CD8-positive, alpha-beta memory T cell (primary cell): ENCODE measurements at places on chromosomes 1 and 21.

DNA sequence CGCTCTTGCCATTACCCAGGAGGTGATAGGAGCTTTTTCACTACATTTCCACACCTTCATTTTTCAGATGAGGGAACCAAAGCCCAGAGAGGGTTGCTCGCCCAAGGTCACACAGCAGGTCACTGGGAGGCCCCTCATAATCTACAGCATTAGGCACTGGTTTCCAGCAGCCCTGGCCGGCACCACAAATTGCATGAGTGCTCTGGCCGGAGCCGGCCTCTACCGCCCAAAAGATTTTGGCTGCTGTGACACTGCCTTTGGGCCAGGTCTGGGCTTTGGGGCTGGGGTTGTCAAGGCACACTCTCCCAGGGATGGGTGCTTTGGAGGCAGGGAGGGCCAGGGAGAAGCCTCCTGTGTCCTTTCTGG, 15.4 kb downstream of the DHRS3 start:
- DNase-seq = no peak

DNA sequence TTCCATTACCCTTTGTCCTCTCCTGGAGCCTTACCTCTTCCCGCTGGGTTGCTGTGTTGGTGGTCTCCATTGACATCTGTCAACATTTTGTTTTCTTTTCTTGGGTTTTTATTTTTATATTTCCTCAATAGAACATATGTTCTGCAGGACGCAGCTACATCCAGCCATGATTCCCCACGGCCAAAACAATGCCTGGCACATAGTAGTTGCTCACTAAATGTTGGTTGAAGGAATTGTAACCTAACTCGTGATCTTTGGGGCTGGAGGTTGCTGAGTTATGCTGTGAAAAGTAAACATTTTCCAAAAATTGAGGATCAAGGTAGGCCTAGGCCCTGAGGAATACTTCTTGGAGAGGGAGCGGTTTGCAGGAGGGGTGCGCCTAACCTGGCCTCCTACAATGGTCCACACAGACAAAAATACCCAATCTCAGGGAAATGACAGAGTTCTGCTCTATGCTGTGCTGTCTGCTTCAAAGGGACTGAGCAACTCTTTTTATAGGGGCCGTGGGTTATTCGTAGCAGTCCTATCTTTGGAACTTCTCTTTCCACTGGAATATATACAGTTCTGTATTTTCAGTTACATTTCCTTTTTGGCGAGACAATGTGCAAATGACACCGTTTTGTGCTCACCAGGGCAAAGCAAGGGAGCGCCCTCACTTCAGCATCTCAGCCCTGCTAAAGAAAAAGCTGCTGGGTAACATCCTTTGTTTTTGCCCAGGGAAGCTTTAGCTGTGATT, 1.4 kb downstream of the PDPN start:
- DNase-seq = no peak

DNA sequence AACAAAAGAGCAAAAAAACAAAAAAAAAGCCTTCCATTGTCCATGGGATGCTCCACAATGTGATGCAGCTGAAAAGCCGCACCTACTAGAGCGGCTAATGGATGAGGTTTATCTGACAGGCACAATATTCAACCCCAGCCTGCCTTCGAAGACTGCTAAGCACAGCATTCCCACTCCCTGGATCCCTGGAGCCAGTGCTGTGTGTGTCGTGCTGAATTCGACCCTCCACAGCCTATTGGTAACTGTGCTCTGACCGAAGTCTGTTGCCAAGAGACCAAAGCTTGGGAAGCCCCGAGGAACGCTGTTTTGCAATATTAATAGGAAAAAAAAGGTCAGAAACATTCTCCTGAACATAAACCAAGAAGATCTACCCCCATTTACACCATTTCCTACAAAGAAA, 57.2 kb upstream of the PUM1 start:
- DNase-seq = no peak

DNA sequence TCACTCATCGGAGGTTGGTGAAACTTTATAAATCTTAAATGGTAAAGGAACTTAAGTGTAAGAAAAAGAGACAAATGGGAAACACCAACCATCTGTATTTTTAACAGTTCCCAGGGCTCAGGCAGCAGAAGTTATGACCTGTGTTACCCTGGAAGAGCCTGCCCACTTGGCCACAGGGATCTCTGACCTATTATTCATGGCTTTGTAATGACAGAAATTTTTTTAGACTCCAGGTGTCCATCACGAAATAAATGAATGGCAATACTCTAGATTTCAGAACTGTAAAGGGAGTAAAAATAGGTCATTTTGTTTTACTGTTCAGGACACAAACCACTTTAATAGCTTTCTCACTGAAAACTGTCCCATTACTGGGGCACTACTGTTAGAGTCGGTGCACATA, 389.8 kb downstream of the VAV3 start:
- no peak for DNase-seq

DNA sequence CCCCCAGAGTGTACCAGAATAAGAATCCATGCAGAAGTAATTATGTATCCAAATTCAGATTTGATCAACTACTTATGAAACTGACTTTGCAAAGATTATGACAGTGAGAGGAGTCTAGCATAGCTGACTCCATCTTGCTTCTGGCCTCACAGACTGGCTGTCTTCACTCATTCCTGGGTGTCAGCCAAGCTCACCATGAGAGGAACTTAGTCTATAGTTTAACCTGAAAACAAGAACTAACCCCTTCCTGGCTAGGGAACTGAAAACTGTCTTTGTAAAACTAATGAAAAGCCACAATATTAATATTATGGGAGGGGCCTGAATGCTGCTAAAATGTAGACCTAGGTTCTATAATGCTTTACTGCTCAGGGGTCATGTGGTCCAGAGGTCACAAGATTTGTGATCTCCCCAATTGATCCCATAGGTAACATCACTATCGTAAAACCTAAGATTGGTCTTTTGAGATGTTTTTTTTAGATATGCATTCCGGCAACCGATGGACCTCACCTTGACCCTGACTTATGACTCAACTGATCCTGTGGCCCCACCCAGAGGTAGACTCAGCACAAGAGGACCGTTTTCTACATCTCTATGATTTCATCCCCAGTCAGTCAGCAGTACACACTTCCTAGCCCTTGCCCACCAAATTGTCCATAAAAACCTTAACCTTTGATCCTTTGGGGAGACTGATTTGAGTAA, 55.2 kb downstream of the ATP1B1 start:
- no peak for DNase-seq

GRCh38 chr1:65793359-65793732, 651 bp downstream of the PDE4B start:
- no peak for DNase-seq

DNA sequence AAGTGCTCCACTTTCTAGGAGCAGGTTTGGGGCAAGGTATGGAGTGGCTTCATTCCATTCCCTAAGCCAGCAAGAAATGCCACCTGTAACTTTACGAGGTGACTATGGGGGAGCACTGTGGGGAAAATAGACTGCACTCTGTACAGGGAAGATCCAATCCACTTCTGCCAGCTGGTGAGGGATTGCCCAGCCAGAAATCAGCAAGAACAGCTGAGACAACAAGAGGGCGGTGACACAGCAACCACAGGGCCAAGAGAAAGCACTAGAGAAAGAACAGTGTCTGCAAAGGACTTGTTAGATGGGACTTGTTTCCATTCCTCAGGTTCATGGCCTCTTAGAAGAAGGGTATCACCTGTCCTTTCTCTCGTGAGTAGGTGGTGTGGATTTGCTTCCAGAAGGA, 19.6 kb downstream of the CAPN8 start:
- DNase-seq = no peak

DNA sequence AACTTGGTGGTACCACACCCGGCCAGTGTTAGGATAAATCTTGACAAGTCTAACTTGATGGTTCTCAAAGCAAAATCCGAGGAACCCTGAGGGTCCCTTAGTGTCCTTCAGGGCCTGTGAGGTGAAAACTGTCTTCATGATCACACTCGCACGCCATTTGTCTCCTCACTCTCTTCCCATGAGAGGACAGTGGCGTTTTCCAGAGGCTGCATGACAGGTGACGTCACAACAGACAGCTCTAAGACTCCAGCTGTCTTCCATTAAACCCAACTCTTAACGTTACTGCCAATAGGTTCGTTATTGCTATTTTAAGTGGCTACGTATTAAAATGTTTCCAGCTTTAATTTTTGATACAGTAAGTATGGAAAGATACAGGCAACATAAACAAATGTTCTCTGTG, 13.8 kb downstream of the CFAP74 start:
- no peak for DNase-seq

GRCh38 chr1:246476771-246477170, 30.3 kb downstream of the SMYD3 start:
- no peak for DNase-seq

- no peak for DNase-seq
These were observed 5.3 kb upstream of the SLC37A1 start for GRCh38 chr21:42508371-42508770.

DNA sequence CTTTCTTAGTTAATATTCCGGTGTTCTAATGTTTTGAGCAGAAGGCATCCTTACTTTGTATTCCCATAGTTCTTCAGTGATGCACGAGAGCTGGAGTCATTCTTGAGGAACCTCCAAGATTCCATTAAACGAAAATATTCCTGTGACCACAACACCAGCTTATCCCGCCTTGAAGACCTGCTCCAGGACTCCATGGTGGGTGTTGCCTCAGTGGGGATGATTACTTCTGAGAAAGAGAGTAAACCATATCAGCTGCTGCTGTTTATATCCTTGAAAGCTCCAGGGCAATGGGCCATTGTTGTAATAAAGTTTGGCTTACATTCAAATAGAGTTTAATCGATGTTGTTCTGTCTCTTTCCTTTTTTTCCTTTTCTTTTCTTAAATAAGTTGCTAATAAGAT, 93.1 kb downstream of the MACF1 start:
- no peak for DNase-seq

DNA sequence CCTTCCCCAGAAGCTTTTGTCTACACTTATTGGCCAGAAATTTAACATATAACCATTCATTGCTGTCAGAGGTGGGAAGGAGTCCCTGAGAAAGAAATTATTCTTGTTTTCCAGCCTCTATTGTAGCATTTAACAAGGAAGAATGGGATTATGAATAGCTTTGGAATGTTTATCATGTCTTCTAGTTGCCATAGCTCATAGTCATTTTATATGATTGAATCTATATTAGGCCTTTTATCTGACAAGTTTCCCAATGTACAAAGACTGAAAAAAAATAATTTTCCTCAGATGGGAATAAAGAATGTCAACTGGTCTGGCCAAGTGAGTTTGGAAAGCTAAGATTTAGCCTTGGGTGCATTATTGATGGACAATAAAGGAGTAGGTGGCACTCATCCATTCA, 28.3 kb downstream of the PTPRC start:
- DNase-seq = no peak
